ENCODE measurements at places on chromosomes 16 and 17.

DNA sequence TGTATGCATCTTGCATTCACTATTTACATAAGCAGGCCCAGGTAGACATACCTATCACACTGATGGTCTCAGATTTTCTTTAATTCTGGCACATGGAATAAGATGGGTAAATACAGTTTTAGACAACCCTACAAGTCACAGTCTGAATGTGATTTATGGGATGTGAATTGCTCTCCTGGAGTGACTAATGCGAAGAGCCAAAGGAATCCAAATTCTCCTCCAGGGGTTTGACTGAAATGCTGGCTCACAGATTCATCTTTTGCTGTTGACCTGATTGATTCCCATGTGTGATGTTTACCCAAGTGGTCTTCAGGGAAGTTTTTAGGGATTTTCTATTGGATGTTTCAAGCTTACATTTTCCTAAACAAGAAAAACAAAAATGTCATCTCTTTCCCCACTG is 277.9 kb upstream of the MON1B start:
- no peak for DNase-seq

DNA sequence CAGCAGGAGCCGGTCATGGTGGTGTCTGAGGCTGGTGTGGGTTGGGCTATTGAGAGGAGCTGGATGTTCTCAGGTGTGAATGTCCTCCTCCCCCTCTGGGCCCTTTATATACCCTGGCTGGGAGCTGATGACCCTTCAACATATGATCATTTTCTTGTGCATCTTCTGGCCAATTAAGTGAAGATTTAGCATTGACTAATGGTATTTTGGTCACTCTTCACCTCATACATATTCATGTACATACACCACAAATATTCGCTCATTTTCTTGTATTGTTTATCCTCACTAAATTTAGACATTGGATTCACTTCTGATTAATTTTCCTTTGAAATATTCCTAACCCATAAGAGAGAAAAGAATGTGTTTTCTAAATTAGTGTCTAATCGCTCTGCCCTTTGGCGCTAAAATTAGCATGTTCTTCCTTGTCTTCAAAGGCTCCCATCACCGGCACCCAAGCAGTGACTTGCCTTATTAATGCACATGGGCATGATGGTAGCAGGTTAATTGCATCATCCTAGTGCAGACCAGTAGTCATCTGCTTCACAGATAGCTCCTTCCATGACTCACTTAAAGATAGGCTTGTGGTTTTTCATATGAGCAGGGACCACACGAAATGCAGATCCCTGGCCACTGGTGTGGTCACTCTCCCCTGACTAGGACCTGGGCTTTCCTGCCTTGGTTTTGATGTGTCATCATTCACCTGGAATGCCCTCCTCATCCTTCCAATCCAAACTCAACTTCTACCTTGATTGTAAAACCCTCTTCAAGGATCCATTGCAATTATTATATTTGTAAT is at the start of gene KRTAP2-4:
Gene KRTAP2-4 (minus strand): TSS at position 51 of the 796 bp plus-strand sequence. CDS start 34 bp downstream, at position 17.
- DNase-seq = no peak

GRCh38 chr17:57284984-57285646 is 28.8 kb downstream of the MSI2 start:
- DNase-seq = peak; percentile 73

GRCh38 chr17:46978489-46979146 is 435 bp downstream of the RPRML start:
- DNase-seq = no peak

GRCh38 chr16:89265647-89266046 is 48.1 kb downstream of the ZNF778 start:
- DNase-seq = no peak

DNA sequence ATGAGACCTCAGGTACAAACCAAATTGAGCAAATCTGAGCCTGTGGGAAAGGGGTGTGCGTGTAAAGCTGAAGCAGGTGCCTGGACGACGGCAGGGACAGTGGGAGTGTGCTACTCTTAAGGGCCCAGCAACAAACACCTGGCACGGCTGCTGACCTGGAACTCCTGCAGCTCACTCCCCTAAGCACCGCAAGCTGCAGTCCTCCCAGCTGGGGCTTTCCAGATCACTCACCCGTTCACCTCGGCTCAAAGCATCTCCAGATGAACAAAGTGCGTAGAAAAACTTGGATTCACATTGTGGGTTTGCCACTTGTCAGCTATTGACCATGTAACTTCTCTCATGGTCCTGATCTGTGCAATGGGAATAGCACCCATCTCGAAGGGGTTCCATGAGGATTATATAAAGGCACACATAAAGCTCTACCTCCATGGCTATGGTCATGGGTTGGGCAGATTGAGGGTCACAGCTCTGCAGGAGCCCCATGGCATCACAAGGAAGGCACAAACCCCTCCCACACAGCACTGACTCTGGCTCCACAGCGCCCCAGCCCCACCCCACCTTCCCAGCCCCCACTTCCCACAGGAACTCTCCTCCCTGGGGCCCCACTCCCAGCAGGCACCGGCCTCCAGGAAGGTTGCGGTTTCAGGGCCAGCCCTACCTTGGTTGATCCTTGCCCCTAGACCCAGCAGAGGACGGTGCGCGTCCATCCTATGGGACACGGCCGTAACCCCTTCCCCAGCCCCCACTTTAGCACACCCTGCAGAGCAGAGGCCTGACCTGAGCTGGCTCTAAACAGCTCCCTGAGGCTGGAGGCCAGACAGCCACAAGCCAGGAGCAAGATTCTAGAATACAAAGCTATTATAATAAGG is 21.9 kb downstream of the ST3GAL2 start:
- DNase-seq = no peak

GRCh38 chr16:79018650-79019429 is 581.7 kb downstream of the MAF start:
- no peak for DNase-seq

DNA sequence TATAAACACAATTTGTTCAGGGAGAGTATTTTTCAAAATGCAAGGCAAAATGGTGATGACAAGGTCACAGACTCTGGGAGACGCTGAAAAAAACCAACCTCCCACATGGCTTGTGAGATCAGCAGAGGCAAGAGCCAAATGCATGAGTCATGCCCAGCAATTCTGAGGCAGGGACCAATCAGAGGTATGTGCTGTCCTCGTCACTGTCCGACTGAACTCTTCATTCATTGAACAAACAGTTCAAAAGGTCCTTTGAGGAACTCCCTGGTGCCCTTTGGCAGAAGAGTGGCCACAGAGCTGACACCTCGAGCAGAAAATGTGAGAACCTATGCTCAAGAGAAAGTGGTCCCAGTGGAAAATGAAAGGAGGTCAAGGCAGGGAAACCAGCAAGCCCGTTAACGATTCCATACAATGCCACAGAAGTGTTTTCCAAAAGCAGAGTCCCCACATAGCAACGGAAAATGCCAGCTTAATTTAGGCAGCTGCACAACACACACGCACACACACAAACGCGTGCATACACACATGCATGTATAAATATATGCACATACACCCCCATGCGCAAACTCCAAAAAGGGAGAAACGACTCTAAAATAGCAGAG is 50.9 kb downstream of the CDH11 start:
- no peak for DNase-seq

GRCh38 chr16:67928147-67928546 is 3.5 kb downstream of the CTRL start:
- DNase-seq = no peak

DNA sequence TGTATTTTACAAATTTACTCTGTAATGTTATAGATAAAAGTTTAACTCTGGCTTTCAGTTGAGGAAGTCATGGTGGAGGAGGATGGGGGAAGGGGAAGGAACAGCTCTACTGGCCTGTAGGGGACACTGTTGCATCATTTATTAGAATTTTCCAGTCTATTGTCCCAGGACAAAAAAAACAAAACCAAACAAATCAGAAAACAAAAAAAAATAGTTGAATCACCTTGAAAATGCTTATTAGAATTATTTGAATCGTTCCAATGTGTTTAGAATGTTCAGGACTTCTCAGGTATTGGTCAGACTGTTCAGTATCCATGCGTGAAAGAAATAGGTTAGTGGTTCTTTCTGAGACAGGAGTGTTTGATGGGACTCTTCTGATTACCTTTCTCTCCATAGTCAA is 242.0 kb downstream of the FTO start:
- DNase-seq = no peak

GRCh38 chr16:48201515-48202201 is 42.4 kb upstream of the LONP2 start:
- DNase-seq = no peak

DNA sequence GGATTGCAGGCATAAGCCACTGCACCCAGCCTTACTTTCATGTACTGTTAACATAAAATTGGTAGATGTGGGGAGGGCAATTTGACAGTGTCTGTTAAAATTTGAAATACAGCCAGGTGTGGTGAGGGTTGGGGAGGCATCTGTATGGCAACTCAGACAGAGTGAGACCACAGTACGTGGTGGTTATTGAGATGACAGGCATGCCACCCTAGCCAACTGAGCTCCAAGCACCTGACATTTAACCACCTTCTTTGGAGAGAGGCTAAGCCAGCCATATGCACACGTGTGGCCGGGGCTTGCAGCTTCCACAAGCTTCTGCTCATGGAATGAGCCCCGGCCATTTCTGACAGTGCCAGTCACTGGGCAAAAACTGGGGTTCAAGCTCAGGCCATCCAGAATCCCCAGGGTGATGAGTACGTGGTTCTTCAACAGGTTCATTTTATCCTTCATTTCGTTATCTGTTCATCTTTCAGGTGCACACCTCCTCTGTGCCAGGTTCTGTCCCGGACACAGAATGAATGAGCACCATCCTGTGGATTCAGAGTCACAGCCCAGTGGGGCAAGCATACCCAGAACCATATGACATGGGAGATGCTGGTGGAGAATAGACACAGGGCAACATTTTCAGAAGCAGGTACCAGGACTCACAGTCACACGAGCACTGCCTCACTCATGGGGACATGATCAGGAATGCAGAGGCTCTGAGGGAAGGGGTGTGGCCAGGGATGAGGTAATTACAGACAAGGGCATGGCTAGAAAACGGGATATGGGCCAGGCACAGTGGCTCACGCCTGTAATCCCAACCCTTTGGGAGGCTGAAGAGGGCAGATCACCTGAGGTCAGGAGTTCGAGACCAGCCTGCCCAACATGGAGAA is 36.2 kb downstream of the C16orf82 start:
- no peak for DNase-seq

GRCh38 chr17:14746822-14747602 is 446.1 kb downstream of the HS3ST3B1 start:
- no peak for DNase-seq

DNA sequence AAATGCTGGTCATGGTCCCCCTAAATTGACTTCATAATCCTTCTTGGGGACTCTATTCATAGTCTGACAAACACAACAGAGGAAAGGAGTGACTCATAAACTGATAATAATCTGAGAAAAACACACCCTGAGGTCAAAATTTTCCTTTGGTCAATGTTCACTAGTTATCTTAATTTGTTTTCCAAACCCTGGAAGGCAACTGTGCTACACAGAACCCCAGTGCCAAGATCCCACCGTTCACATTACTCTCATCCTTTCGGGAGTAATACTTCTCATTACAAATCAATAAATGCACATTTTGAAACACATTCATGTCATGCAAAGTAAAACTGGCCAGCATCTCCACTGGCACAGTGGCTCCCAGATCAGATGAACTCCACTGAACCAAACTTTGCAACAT is 23.2 kb downstream of the COIL start:
- no peak for DNase-seq

DNA sequence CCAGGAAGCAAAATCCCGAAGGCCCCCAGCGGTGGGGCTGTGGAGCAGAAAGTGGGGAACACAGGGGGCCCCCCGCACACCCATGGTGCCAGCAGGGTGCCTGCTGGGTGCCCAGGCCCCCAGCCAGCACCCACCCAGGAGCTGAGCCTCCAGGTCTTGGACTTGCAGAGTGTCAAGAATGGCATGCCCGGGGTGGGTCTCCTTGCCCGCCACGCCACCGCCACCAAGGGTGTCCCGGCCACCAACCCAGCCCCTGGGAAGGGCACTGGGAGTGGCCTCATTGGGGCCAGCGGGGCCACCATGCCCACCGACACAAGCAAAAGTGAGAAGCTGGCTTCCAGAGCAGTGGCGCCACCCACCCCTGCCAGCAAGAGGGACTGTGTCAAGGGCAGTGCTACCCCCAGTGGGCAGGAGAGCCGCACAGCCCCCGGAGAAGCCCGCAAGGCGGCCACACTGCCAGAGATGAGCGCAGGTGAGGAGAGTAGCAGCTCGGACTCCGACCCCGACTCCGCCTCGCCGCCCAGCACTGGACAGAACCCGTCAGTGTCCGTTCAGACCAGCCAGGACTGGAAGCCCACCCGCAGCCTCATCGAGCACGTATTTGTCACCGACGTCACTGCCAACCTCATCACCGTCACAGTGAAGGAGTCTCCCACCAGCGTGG is 6.5 kb downstream of the CBX2 start:
- no peak for DNase-seq

DNA sequence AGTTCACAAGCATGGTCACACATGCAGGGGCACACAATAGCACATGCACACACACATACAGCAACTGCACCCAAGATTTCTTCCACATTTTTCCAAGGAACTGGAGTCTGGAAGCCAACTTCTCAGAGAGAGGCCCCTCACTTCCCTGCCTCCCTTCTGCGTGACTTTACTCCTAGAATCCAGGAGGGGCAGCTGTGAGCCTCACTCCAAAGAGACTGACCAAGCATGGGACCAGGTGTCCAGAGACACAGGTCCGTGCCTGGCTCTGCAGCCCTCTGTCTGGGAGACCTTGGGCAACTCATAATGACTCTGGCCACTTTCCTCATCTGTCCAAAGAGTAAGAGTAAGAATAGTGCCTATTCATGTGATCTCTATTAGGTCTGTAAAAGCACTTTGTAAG is 104.7 kb upstream of the TMEM132E start:
- no peak for DNase-seq

GRCh38 chr17:12395733-12396354 is 269.8 kb upstream of the MYOCD start:
- no peak for DNase-seq

Measured in activated CD4-positive, alpha-beta memory T cell treated with anti-CD3 and anti-CD28 coated beads, Interleukin-2, amount 10 ng/mL, durations not matched to agents 7 days and 5 days (primary cell).